ENCODE measurements at places on chromosomes 13 and 19.
A peak's percentile ranks its signal among the peaks of the same experiment; 100 is the strongest.

DNA sequence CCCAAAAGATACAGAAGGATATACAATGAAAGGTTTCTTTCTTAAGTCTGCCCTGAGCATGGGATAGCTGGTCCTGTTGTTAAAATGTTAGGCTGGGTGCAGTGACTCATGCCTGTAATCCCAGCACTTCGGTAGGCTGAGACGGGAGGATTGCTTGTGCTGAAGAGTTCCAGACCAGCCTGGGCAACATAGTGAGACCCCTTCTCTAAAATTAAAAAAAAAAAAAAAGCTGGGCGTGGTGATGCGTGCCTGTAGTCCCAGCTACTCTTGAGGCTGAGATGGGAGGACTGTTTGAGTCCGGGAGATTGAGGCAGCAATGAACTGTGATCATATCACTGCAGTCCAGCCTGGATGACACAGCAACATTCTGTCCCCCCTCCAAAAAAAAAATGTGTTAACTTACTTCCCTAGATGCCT lies 52.5 kb upstream of the SHKBP1 start:
- no peak for DNase-seq

DNA sequence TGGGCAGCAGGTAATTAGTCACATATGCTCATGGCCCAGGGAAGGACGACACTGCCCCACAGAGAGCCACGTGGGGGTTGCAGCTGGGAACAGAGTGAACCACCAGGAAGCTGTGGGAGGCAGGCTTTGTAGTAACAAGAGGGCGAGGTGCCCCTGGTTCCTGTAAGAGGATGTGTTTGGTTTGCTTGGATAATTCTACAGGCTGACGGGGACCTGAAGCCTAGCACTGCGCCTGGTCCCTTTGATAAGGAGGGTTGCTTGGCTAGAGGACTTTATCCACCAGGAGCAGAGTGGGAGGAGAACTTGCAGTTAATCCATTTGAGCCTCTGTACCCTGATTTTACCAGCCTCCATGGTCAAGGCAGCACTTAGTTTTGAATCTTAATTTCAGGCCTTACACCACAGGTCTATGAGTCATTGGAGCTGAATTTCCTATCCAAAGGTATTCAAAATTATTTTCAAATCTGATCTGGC lies 67.4 kb upstream of the CLDN10 start:
- peak; percentile 17 for DNase-seq

DNA sequence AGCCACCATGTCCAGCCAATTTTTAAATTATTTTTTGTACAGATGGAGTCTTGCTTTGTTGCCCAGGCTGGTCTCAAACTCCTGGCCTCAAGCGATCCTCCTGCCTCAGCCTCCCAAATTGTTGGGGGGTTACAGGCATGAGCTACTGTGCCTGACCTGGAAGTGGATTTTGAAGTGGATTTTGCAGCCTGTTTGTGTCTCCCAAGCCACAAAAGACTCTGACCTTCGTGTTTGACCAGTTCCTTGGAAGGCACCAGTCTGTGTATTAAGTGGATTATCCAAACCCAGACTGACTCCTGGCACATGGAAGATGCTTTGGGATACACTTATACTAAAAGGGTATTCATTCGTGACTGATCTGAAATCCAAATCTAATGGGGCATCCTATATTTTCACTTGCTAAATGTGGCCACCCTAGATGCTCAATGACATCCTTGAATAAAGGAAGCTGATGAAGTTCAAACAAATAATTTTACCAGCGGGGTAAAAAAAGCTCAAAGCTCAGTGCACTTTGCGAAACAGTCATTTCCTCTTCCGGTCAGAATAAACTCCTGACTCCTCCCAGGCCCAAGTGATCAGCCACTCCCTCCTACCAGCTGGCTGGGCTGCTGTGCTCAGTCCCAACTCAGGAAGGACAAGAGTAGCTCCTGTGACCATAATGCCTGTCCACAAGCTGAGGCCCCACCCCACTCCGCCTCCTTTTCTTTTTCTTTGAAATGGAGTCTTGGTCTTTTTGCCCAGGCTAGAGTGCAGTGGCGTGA lies 32.6 kb upstream of the GATAD2A start:
- DNase-seq: peak; percentile 14

- DNase-seq: no peak
Measured at GRCh38 chr13:35881360-35881759, 249.8 kb downstream of the DCLK1 start.

DNA sequence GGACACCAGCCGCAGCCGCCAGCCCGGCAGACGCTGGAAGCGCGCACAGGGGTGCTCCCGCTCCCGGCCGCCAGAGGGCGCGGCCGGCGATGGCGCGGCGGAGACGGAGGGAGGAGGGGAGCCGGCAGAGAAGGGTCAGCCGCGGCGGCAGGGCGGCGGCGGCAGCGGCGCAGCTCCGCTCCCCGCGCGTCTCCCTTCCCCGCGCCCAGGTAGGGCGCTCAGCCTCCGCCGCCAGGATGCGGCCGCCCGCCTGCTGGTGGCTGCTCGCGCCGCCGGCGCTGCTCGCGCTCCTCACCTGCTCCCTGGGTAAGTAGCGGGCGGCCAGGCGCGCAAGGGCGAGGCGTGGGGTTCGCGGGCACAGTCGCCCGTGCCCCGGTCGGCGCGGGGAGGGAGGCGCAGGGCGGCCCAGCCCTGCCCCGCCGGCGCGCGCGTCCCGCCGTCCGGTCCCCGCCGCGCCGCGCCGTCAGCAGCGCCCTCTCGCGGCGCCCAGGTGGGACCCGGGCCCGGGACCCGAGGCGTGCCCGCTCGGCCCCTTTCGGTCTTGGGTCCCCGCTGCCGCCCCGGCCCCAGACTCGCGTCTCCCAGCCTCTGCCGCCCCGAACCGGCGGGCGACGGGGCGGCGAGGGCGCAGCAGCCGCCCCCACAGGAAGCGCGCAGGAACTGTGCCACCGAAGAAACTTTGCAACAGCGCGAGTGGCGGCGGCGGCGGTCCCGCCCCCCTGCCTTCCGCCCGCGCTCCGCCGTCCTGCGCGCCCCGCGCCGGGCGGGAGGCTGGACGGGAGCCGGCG lies at the start of gene B3GLCT:
TSS of gene B3GLCT (plus strand) at position 127 of the 788 bp plus-strand sequence. CDS start at position 237, 110 bp downstream.
- DNase-seq: peak; percentile 75

DNA sequence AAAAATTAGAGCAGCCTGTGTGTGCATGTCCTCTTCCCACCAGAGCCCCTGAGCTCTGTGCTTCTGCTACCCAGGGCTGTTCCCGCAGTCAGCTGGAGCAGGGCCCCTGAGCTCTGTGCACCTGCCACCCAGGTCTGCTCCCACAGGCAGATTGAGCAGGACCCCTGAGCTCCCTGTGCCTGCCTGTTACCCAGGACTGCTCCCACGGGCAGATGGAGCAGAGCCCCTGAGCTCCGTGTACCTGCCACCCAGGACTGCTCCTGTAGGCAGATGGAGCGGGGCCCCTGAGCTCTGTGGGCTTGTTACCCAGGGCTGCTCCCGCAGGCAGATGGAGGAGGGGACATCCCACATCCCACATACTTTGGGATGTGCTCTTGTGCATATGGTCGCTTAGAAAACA lies 186.8 kb upstream of the SOX1 start:
- no peak for DNase-seq

- no peak for DNase-seq
Measured at GRCh38 chr13:60175571-60175970, 11.8 kb upstream of the DIAPH3 start.

GRCh38 chr13:72186730-72187422 lies 319.9 kb upstream of the DACH1 start:
- no peak for DNase-seq

Measured in fibroblast of upper back skin (primary cell).